GM12865 (cell line): ENCODE measurements at places on chromosomes 13 and 19.

DNA sequence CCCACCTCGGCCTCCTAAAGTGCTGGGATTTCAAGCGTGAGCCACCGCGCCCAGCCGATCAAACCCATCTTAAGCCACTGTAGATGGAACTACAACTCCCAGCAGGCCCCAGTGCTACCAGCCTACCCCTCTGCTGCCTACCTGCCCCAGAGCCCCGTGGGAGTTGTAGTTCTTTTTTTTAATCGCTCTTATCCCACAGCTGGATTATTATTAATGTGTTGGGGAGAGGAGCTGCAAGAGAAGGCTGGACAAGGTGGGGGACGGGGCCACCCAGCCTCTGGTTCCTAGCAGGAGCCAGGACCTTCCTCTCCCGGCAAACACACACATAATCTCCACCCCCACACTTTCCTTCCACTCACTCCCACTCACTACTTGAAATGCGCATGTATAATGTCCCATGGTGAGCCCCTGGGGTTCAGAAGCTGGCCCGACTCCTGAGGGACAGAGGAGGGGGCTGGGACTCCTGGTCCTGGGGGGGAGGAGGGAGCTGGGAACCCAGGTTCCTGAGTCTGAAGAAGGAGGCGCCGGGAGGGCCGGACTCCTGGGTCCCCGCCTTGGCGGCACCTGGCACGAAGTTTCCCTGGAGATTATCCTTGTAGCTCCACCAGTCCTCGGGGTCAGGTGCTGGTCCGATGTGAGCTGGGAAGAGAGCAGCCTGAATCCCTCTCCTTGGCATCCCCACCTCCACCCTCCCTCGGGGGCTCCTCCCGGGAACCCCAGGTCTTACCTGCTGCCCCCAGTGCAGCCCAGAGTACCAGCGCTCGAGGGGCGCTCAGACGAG is 958 bp downstream of the CA11 start:
- DNase-seq: peak; percentile 79

- no peak for DNase-seq
Observed at GRCh38 chr13:42626176-42626860, 52.4 kb downstream of the TNFSF11 start.

- DNase-seq: no peak
Observed at GRCh38 chr19:14837391-14837790, 2.4 kb upstream of the OR7A5 start.

GRCh38 chr19:35963514-35963913 is 27.3 kb downstream of the LRFN3 start:
- DNase-seq: peak; percentile 31

DNA sequence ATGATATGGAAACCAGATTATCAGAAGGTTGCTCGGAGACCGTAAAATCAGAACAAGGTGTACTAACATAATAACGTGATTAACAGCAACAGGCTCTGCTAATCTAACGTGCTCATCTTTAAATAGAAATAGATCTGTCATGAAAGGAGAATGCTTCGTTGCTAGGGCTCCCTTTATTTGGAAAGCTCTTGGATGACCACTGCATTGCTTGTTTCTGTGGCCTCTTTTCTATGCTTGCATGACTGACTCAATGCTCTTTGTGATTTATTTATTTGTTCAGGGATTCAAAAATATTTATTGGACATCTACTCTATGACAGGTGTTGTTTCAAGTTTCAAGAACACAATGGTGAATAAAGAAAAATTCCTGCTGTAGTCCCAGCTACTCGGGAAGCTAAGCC is 22.3 kb upstream of the ZDHHC20 start:
- no peak for DNase-seq

DNA sequence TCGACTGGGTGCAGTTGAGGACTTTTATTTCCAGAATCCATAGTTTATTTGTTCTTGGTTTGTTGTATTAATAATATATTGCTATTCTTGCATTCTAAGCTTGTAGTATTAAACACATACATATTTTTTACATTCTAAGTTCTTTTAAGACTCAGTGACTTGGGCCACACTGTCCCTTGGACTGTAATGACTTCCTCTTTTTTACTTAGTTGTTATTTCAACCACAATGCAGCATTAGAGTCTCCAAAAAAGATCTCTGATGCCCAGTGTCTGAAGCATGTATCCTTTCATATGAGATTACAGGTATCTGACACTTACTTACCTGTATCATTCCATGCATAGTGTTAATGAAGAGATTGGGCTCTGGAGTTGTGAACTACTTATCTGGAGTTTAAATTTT is 864.9 kb upstream of the PCDH20 start:
- peak; percentile 37 for DNase-seq

- DNase-seq: no peak
Observed at GRCh38 chr13:77377016-77377415, 50.1 kb upstream of the MYCBP2 start.

DNA sequence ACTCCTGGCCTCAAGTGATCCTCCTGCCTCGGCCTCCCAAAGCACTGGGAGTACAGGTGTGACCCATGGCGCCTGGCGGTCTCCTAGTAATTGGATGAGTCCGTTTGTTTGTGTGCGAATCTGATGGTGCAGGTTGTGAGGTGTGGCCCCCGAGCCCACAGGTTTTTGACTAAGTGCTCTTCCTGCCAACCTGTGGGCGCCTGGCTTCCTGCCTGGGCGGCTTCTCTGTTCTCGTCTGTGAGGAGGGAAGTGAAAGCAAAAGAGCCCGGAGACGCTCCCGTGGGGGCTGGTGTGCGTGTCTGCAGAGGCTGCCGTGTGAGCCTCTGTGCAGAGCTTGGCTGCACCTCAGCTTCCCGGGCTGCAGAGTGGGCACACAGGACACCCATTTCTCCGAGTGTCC is 10.0 kb downstream of the ARHGAP45 start:
- DNase-seq: peak; percentile 97

DNA sequence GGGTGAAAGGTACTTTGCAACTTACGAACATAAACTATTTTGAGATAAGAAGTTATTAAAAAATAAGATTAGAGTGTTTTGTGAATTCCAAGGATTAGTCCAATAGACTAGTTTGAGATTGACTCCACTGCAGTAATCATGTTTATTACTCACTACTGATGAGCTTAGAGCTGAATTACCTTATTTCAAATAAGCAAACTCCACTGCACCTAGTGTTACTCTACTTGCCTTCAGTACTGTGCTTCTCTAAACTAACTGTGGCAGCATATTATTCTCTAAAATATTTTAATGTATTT is 111.7 kb downstream of the MIPEP start:
- DNase-seq: no peak

DNA sequence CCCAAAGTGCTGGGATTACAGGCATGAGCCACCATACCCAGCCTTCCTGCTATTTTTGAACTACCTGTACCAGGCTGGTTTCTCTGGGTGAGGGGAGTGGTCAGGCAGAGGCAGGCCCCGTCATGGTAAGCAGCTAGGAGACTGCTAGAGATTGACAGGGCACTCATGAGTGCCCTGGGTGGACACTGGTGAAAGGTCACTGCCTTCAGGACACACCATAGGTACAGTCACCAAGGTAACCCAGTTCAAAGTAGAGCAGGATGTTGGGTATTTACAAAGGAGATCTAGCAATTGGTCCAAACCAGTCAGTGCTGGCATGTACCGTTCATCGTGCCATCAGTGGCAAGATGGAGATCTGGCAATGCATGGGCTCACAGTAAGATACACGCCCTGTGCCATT is 25.5 kb downstream of the DPRX start:
- DNase-seq: no peak

DNA sequence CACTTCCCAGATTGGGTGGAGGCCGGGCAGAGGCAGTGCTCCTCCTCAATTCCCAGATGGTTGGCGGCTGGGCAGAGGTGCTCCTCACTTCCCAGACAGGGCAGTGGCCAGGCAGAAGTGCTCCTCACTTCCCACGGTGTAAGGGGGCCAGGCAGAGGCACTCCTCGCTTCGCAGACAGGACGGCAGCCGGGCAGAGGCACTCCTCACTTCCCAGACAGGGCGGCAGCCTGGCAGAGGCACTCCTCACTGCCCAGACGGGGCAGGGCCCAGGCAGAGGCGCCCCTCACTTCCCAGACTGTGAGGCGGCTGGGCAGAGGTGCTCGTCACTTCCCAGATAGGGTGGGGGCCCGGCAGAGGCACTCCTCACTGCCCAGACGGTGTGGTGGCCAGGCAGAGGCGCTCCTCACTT is 36.6 kb upstream of the SLAIN1 start:
- DNase-seq: no peak

DNA sequence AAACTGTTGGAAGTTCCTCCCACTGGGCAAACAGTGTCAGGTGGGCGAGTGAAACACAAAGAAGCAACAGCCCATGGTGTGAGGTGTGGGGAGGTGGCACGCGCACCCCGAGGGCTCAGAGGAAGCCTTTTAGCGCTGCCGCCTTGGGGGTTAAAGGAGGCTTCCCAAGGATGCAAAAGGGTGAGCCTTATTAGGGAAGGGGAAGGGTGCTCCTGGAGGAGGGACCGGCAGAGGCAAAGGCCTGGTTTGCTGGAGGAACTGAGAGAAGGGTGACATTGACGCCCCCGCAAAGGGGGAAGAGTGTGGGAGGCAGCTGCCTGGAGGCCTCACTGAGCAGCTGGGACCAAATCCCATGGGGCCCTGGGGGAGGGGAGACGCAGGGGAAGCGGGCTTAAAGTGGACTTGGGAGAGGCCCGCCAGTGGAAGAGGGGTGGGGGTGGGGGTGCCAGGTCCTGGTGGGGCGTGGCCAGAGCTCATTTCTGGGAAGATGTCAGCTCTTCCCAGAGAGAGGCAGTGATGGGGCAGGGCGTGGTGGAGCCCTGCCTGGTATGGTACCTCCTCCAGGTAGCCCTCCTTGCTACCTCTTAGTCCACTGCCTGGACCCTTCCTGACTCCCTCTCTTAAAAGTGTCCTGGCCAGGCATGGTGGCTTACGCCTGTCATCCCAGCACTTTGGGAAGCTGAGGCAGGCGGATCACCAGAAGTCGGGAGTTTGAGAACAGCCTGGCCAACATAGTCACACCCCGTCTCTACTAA is 12.0 kb upstream of the FCHO1 start:
- DNase-seq: peak; percentile 58

DNA sequence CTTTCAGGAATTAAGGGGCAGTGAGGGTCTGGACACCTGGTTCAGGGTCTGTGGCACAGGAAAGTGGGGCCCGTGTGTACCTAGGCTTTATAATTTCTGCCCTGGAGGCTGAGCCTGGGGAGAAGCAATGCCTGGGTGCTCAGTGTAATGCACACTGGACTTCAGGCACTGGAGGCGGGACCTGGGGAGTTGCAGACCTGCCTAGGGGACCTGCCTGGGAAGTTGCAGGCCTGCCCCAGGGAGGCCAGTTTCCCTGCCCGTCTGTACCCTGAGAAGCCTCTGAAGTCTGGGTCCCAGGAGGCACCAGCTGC is 2.5 kb upstream of the TMEM59L start:
- no peak for DNase-seq

GRCh38 chr13:42125046-42125445 is 76.6 kb downstream of the DGKH start:
- DNase-seq: no peak

DNA sequence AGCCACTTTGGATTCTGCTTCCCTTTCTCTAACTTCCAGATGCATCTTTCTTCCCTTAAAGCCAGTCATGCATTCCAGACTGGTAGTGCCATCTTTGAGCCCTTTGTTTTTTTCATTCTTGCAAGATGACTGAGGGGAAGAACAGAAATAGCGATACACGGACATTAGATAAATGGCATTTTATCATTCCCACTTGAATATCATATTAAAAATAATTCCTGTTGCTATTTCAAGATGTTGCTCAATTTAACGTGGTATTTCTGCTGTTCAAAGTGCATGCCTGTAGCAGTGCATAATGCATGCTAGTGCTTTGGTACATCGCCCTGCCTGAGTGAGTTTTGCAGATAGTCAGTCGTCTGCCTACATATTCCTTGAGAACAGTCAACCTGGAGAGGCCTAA is 140.6 kb upstream of the FRY start:
- DNase-seq: no peak

DNA sequence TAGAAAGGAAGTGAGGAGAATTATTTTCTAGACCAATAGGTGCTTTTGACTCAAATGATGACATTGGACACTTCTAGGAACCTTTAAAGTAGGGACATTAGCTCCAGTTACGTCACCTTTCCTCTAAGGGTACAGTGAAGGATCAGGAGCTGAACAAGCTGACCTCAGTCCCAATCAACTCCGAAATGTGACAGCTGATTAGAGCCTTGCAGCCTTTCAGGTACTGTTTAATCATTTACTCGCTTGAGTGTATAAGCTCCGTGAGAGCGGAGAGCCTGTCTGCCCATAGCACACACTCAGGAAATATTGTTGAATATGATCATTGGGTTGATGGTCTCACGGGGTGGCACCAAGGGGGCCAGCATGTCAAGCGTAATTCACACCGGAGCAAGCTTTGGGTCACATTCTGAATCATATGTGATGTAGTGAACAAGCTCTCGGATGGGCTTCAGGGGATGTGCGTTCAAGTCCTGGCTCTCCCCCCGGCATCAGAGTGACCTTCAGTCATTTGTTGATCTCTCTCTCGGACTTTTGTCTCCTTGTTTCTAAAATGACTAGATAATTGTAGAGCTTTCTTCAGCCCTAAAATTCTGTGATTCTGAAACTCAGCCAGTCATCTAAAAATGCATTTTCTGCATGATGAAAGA is 141.9 kb downstream of the ZIC5 start:
- no peak for DNase-seq

DNA sequence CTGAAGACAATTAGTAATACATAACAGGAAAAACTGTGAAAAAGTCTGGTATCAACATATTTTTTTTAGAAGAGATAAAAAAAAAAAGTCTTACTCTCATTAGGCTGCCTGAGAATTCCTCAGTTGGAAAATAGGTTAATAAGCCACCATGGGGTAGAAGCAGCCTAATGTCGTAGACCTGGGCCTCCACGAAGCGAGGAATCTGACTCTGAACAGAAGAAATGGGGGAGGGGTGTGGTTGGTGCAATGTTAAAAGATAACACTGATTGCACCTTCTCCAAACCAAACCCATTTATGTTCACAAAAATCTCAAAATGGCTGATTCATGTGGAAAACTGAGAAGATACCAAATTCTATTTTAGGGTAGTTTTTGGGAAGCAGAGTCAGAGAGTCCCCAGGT is 62.4 kb downstream of the MPHOSPH8 start:
- DNase-seq: no peak

DNA sequence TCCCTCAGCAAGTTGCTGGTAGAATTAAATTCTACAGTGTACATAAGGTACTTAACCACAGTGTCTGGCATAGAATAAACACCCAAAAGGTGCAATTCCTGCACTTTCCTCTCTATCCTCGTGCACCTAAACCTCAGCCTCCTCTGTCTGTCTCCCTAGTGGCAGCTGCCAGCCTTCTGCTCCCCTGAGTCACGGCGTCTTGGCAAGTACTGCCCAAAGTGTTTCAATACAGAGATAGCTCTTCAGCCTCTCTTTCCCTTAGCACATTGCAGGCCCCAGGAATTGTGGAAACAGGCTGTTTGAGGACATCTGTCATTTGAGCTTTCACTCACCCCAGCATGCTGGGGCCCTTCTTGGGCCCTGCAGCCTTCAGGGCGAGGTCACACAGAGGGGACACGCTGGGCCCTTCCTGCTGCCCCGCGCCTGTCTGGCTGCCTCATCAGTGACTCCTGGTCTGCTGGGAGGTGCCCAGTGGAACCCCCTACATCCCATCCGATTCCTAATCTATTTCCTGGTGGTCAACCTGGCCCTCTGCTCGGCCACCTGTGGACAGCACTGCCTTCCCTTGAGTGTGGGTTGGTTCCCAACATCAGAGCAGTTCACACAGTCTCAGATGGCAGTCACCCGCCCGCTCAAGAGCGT is 19.3 kb downstream of the COL4A2 start:
- no peak for DNase-seq

GRCh38 chr13:64078480-64078936 is 2662.9 kb upstream of the PCDH20 start:
- no peak for DNase-seq
